Jurkat, Clone E6-1 (cell line): ENCODE measurements at places on chromosomes 3 and 15.

DNA sequence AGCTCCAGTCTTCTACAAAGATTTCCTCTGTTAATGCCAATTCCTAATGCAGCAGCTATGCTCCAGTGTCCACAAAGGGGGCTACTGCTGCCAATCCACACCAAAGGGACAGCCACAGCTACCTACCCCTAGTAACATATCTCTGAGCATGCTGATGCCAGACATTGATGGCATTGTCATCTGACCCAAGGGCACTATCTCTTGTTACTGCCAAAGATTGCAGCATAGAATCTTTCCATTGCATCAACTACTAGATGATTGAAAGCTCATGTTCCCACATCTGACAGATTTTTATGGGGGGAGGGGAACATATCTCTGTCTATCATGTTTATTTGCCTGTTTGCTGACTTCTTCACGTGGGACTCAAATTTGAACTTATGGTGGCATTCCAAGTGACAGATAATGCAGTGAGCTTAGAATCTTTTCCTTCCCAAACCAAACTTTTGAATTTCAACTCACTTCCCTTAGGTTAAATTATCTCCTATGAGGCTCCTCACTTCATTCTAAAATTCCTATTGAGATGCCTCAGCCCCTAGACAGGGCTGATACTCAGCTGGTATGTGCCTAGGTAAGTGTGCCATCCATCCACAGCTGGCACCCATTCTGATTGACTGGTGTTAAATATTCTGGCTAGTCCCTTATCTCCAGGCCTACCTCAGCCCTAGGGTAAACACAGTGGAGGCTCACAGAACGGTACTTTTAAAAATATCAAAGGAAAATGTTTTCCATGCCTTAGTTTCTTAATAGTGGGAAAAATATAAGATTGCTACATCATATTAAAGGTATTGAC, 100.3 kb downstream of the STRIT1 start:
- DNase-seq: no peak

- no peak for DNase-seq
Measured at GRCh38 chr15:72593838-72594237, 60.7 kb upstream of the GOLGA6B start.

DNA sequence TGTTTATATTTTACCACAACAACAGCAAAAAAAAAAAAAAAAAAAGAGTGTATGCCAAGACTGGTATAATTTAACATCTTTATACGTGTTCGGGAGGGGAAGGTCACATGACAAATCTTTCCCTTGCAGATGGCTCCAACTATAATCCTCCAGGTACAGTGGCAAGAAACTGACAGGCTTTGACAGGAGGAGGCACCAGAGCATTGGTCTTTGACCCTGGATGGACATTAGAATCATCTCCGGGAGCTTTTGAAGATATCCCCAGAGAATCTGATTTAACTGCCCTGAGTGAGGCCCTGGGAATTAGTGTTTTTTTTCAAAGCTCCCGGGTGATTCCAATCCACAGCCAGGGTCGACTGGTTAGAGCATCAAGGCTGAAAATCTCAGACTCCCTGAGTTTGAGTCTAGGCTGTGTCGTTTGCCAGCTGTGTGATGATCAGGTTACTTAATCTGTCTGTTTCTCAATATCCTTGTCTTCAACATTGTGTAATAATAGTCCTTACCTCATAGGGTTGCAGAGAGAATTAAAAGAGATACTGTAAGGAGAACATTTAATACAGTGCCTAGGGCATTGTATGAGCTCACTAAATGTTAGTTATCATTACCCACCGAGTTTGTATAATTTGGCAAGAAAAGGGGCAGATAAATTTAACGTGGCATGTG, 8.9 kb upstream of the SEMA5B start:
- no peak for DNase-seq

GRCh38 chr15:76730262-76730661, 174.9 kb downstream of the SCAPER start:
- no peak for DNase-seq

DNA sequence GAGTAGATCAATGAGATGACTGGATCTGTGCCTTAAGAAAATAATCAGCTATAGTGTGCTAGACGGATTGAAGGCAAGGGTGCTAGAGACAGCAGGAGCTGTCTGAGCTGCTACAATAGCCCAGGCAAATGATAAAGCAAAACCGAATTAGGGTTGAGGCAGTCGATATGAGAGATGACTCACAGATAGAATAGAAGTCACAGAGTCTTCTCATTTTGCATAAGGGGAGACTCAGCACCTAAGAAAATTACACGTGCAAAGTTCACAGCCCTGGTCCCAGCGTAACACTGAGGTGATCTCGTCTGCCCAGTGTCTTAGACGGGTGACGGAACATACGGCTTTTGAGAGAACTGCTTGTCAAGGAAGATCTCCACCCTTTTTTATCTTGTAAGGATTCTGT, 11.6 kb downstream of the LPP start:
- no peak for DNase-seq

DNA sequence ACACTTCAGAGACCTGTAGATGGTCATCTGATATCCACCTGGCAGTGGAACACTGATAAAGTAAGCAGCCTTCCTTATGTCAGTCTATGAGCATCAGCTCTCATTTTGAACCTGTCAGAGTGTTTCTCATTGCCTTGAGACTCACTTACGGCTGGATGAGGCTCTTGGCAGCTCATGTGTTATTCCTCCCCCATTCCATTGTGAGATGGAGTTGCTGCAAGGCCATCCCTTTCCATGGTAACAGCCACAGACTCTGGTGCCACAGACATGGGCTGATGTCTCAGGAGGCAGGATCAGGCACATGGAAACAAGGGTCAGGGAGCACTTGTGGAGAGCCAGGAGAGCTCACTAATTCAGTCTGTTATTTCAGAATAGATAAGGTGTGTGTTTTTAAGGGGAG, 11.9 kb downstream of the KCNAB1 start:
- DNase-seq: no peak

GRCh38 chr15:74482661-74483060, 21.7 kb upstream of the UBL7 start:
- no peak for DNase-seq

DNA sequence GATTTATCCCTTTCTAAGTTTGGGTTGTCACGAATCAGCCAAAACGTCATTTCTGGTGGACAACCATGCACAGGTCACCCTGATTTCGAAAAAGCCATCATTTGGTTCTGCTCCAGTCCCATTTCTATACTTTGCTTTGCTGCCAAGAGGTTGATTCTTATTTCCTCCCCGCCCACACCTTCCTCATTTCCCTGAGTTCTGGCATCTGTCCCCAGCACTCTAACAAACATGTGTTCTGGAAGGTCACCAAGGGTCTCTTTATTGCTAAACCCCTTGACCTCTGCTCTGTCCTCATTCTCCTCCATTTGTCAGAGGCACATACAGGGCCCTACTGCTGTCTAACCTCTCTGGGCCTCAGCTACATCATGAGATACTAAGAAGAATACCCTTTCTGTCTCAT, 36.4 kb upstream of the PTPRG start:
- DNase-seq: no peak

DNA sequence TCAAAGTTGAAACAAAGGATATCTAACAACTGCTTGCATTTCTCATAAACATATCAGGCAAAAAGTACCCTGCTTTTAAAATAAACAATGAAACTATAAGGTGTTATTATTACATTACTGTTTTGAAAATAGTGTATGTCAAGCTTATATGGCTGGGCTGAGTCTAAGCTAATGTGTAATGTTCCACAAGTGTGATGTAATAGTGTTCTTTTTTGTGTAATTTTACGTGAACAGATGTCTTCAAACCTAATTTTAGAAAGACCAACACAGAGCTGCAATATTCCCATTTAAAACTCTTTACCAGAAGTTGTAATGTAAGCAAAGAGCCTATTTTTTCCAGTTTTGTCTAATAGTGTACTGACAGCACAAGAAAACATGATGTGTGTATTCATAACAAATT, 34.0 kb downstream of the MINDY2 start:
- no peak for DNase-seq

DNA sequence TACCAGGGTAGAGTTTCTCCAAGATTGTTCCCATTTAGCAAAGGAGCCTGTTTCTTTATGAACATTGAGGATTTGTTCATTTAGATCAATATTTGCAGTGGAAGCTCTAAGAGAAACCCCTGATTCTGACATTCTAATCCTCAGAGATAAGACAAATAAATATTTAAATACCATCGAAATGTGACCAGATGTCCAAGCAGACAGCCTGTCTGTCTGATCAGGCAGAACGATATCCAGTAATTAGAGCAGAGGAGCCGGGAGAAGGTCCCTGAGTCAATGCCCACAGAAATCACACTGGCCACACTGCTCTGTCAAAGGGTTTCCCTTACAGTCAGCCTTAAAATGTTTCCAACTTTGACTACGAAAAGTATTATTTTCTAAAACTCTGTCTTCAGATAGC, 15.7 kb upstream of the ARPIN start:
- no peak for DNase-seq

DNA sequence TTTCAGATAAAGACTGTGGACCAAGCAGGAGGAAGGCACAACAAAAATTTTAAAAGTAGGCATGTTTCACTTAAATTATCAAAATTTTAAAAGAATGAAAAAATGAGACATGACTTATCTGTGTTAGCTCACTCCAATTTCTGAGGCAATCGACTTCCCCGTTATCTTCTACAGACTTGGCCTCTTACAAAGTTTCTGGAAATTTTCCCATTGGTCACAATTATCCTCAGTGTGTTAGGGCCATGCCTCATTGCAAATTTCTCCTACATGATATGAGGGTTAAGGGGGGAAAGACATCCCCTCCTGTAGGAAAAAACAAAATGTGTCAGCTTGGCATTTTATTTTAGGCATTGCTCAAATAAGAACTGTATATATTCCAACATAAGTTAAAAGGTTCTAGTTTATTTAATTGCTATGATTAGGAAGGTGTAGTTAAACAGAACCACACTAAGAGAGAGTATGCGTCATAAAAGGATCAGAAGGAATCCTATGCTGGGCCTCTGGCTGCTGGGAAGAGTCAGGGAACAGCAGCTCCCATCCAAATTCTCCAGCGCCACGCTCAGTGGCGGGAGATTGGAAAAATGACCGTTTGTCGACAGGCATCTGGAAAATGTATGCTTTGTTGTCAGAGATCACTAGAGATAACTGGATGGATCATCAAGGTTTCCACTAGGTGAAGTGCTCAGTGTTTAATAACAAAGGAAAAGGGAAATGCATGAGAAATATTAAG, 463.6 kb upstream of the NR2F2 start:
- no peak for DNase-seq

- DNase-seq: no peak
Measured at GRCh38 chr3:141940194-141940776, 63.8 kb downstream of the ATP1B3 start.

DNA sequence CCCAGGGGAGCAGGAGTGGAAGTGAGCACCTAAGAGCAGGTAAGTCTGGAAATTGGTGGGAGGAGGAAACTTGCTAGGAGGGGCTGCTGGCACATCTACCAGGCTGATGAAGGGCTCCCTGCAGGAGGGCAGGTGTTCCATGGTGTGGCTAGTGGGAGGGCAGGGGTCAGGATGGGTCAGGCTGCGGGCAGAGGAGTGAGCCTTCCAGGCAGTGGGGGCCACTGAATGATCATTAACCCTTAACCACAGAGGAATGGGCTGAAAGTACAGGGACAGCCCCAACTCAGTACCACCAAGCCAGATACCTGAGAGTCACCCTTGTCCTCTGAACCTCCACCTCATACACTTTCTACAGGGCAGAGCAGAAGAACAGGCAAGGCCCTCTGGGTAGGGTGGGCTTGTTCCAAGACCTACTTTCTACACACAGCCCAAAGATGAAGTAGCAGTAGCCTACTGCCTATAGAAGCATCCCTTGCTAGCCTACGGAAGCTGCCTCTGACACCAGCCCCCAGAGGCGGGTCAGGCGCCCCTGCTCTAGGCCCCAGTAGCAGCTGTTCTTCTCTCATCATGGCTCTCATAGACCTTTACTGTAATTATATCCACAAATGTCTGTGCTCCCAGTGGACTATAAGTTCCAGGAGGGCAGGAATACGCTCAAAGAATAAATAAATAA, 4.6 kb downstream of the RAB6B start:
- DNase-seq: no peak

- DNase-seq: peak; percentile 16
Measured at GRCh38 chr3:155494332-155494731, 200.8 kb upstream of the STRIT1 start.

- peak; percentile 47 for DNase-seq
Measured at GRCh38 chr3:11282250-11283138, 10.3 kb downstream of the ATG7 start.

GRCh38 chr3:177429079-177429478, 231.8 kb upstream of the TBL1XR1 start:
- DNase-seq: no peak

DNA sequence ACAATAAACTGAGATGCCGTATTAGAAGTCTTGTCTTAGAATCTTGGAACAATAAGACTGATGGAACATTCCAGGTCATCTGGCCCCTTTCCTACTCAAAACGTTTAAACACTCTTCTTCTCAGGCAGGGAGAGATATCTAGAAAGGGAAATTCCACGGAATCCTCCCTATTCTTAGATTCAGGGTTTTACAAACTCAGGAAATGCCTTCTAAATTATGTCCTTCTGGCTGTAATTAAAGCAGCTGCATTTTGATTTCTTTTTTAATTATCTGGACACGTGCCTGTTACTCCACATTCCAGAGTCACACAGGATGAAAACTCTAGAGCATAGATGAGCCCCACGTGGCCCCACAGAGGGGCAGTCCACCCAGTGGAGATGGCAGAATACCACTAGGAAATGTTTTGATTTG, 41.5 kb upstream of the MTMR10 start:
- no peak for DNase-seq

- DNase-seq: no peak
Measured at GRCh38 chr3:27671101-27671500, 51.0 kb downstream of the EOMES start.

DNA sequence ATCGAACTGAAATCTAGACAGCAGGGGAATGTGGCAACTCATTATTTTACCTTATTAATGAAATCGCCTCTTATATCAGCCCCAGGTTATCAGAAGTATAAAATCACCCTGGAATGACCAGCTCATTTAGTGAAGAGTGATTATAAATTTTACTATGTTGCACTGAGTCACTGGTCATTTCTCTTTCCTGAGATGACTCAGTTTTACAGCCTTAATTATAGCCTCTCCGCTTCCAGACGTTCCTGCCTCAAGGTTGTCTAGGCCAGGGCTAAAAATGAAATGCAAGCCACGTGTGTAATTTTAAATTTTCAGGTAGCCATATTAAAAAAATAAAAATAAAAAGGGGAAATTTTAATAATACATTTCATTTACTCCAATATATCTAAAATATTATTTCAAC, 33.3 kb downstream of the DET1 start:
- no peak for DNase-seq
